H9 (cell line): ENCODE measurements at places on chromosomes 2 and 18.

GRCh38 chr2:217151509-217152206, 291.8 kb upstream of the TNP1 start:
- no peaks in the 10 kb centered on the region for H3K27me3 ChIP-seq
- no peak for DNase-seq
- no peak overlapping the region for H3K27ac ChIP-seq

DNA sequence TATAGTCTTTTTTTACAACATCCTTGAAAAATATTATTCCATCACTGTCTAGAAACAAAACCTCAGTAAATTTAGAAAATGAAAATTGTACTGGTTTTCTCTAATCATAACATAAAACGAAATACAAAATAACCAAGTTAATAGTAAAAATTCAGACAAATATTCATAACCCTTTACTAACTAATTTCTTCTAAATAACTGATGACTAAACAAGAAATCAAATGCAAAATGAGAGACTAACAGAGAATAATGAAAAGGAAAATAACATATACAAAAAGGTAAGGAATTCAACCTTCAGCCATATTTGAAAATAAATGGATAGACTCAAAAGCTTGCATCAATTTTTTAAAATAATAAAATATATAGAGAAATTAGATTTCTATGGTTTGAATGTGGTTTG, 18.6 kb upstream of the ETAA1 start:
- H3K36me3 ChIP-seq = peaks cover 10% of the 10 kb centered on the region
- no peak overlapping the region for H3K4me3 ChIP-seq
- H3K4me1 ChIP-seq = no peaks in the 10 kb centered on the region
- H3K27me3 ChIP-seq = no peaks in the 10 kb centered on the region
- no peak overlapping the region for H3K27ac ChIP-seq

DNA sequence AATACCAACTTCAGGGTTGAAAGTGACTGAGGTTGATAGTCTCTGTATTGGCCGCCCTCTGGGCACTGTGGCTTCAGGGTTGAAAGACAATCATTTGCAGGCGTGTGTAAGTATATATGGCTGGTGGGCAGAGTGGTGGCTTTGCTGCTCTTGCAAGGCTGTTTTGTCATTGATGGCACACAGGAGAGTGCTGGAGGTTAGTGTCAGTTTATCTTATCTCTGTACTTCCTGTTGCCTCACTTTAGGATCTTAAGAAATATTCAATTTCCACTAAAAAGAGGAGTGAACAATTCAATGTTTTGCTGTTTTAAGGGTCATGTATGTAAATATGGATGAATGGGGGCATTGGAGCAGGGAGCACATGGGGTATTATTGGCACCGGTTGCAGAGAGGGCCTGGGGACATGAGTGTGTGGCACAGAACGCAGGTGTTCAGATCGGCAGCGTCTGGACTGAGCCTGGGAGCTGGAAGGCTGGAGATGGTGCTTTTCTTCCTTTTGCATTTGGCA, 51.5 kb downstream of the NCK2 start:
- no peak overlapping the region for H3K27ac ChIP-seq
- no peak overlapping the region for H3K4me3 ChIP-seq
- H3K36me3 ChIP-seq = no peaks in the 10 kb centered on the region
- H3K4me1 ChIP-seq = peaks cover 7% of the 10 kb centered on the region; the same call in 1 of the 2 replicates
- H3K27me3 ChIP-seq = no peaks in the 10 kb centered on the region

DNA sequence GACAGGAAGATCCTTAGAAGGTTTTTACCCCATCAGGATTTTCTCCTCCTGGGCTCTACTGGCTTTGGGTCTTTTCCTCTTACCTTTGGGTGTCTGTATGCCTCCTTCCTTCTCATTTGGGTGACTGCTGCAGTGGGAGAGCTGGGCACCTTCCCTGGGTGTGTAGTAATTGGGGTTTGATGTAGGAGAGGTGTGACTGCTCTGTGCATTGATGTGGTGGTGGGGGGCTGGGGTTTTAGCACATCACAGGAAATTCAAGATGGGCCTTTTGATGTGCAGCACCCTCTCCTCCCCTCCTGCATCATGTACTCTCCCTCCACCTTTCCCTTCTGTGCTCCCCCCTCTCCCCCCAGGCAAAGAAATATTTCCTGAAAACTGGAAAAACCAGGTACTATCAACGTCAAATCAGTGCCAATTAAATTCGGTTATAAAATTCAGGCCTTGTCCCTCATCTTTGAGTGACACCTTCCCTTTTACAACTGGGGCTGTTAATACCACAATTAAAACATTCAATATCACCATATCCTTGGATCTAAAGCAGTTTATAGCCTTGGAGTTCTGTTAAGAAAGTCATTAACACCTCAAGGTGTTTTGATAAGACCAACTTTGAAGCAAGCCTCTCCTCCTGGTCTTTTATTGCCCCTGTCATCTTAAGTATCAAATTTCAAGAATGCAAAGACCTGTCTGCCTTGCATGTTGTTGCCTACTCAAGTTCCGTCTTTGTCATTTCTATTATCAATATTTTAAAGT, 23.3 kb downstream of the EDAR start:
- peaks cover 2% of the 10 kb centered on the region; the same call in 1 of the 2 replicates for H3K4me1 ChIP-seq
- no peaks in the 10 kb centered on the region; the same call in 2 of the 3 replicates for H3K36me3 ChIP-seq
- no peak overlapping the region for H3K27ac ChIP-seq
- H3K4me3 ChIP-seq = no peak overlapping the region; the same call in 2 of the 3 replicates

DNA sequence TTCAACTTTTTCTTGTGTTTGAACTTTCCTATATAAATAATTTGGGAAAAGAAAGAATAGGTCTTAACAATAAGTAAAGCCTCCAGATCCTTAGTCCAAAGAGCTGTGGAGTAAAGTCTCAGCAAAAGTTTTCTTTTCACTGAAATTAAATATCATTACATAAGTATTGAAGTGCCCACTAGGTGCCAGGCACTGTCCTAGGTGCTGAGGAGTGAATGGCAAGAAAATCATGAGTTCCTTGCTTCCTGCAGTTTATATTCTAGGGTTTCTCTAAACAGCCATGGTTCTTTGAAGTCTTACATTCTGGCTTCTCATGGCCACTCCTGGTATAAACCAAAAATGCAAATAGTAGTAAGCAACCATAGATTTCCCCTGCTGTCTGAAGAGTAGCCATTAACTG, 59.7 kb downstream of the SPP2 start:
- no peaks in the 10 kb centered on the region for H3K27me3 ChIP-seq
- H3K4me1 ChIP-seq = no peaks in the 10 kb centered on the region

DNA sequence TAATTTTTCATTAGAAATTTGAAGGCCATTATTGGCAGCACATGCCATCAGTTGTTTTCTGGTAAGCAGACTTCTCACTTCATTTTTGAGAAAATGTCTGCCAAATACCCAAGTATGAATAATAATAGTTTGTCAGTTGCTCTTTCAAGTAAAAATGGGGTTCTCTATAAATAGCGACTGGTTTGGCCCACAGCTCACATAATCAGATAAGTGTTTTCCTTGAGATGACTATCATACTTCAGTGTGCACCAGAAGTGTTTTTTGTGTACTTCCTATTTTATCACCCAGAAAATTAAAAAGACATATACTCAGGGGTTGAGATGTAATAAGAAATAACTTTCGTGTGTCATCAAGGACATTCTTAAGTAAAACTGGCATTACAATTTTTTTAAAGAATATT, 147.1 kb downstream of the PHLPP1 start:
- H3K36me3 ChIP-seq = peaks cover 32% of the 10 kb centered on the region
- H3K27me3 ChIP-seq = no peaks in the 10 kb centered on the region
- H3K4me3 ChIP-seq = no peak overlapping the region
- H3K27ac ChIP-seq = no peak overlapping the region
- peaks cover 1% of the 10 kb centered on the region; the same call in 1 of the 2 replicates for H3K4me1 ChIP-seq
- DNase-seq = no peak

GRCh38 chr18:1062588-1062987, 157.9 kb downstream of the ADCYAP1 start:
- no peaks in the 10 kb centered on the region for H3K27me3 ChIP-seq
- H3K27ac ChIP-seq = no peak overlapping the region
- H3K4me3 ChIP-seq = no peak overlapping the region
- peak; percentile 65 for DNase-seq

DNA sequence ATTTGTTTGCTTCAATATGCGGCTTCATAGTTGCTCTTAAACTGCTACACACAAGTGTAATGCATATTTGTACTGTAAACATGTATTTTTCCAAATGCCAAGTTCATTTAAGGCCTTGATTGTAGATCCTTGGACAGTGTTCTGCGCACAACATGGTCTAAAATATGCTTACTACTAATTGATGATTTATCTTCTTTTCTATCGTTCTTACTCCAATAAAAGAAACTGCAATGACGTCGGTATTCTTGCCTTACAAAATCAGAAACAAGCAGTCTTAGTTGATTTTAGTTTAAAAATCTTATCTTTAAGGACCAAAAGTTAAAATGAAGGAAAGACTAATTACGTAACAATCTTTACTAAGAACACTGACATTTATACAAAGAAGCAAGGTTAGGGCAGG, 224.3 kb upstream of the SMAD7 start:
- no peaks in the 10 kb centered on the region for H3K27me3 ChIP-seq
- H3K27ac ChIP-seq = no peak overlapping the region
- no peaks in the 10 kb centered on the region for H3K36me3 ChIP-seq
- no peak for DNase-seq
- no peaks in the 10 kb centered on the region for H3K4me1 ChIP-seq

DNA sequence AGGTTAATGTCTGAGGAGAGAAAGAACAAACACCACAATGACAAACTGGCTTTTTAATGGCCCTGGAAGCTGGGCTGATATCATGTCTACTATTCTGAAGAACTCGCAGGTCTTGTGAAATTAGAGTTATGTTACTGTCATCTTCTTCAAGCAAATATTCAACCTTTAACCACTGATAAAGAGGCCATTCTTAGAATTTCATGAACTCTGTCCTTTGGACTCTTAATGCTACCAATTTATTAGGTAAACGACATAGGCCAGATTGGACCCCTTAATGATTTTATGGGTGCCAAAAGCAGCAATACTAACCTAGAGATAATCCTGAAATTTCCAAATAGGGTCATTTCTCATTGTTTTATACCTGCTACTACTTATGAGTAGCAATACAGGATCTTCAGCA, 109.0 kb upstream of the ACVR1C start:
- no peak for DNase-seq
- no peak overlapping the region for H3K4me3 ChIP-seq
- H3K27me3 ChIP-seq = no peaks in the 10 kb centered on the region
- H3K27ac ChIP-seq = no peak overlapping the region
- H3K4me1 ChIP-seq = no peaks in the 10 kb centered on the region
- H3K36me3 ChIP-seq = peaks cover 45% of the 10 kb centered on the region

- H3K36me3 ChIP-seq = no peaks in the 10 kb centered on the region
- H3K27ac ChIP-seq = no peak overlapping the region
- H3K4me1 ChIP-seq = no peaks in the 10 kb centered on the region
- H3K27me3 ChIP-seq = no peaks in the 10 kb centered on the region
Measured at GRCh38 chr2:200845669-200846325, 18.7 kb downstream of the CLK1 start.

DNA sequence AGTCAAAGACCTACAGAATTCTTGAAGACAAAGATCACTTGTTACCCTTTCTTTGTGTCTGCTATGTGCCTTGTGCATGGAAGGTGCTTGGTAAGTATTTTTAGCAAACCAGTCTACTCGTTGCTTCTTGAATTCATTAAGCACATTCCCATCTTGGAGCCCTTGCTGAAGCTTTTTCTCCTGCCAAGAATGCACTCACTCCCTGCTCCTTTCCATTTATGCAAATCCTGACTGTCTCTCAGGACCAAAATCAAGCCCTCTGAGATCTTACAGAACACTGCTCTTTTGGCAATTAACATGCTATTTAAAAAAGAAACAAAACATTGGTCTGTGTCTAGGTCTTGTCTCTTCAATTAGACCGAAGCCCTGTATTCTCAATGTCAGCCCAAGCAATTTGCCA, 75.8 kb downstream of the CLHC1 start:
- no peak overlapping the region for H3K27ac ChIP-seq
- H3K4me1 ChIP-seq = no peaks in the 10 kb centered on the region
- H3K4me3 ChIP-seq = no peak overlapping the region
- no peaks in the 10 kb centered on the region for H3K27me3 ChIP-seq

GRCh38 chr2:232761301-232761907, 15.0 kb downstream of the KCNJ13 start:
- DNase-seq = no peak
- H3K27me3 ChIP-seq = no peaks in the 10 kb centered on the region
- peaks cover 38% of the 10 kb centered on the region for H3K36me3 ChIP-seq

DNA sequence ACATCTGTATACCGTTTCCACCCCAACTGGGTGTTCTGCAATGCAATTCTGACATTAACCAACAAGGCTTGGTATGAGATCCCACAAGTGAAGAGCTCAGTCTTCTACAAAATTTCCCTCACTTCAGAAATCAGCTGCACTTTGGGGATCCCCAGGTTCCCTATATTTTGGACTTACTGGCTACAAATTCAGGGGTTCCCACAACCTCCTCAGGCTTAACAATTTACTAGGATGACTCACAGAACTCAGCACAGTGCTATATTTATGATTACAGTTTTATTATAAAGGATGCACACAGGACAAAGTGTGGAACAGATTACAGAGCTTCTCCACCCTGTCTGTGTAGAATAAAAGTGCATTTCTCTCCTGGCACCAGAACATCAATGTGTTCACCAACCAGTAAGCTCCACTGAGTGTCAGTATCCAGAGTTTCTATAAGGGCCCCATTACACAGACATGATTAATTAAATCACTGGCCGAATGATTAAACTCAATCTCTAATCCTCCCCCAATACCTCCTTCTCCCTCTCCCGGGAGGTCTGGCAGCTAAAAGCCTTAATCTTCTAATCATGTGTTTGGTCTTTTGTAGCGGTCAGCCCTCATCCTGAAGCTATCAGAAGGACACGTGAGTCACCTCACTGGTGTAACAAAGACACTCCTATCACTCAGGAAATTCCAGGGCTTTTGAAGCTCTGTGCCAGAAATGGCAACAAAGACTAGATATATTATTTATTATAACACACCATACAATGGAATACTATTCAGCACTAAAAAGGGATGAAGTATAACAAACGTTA, 84.6 kb downstream of the SLC66A3 start:
- H3K36me3 ChIP-seq = no peaks in the 10 kb centered on the region
- no peak overlapping the region for H3K4me3 ChIP-seq
- no peaks in the 10 kb centered on the region for H3K27me3 ChIP-seq
- no peak overlapping the region for H3K27ac ChIP-seq
- DNase-seq = no peak
- H3K4me1 ChIP-seq = no peaks in the 10 kb centered on the region

DNA sequence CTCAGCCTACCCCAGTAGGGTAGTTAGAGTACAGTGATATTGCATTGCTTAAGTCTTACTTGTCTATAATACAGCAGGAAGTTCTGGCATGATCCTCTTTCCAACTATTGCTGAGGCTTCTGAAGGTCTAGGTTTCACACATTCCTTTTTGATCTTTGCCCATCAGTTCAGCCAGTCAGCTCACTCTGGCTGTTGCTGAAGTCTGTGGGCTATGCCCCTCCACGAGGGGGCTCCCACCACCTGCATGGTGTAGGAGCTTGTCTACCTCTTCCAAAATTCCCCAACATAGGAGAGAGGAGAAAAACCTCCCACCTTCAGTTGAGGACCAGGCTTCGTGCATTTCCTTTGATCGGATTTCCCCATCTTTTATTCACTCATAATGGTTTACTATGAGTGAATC, 26.3 kb downstream of the PROKR1 start:
- H3K36me3 ChIP-seq = peaks cover 3% of the 10 kb centered on the region; the same call in 1 of the 2 replicates
- no peaks in the 10 kb centered on the region for H3K27me3 ChIP-seq
- no peak overlapping the region for H3K27ac ChIP-seq
- H3K4me1 ChIP-seq = no peaks in the 10 kb centered on the region
- no peak overlapping the region for H3K4me3 ChIP-seq
